ENCODE measurements at places on chromosomes 7 and 10.

DNA sequence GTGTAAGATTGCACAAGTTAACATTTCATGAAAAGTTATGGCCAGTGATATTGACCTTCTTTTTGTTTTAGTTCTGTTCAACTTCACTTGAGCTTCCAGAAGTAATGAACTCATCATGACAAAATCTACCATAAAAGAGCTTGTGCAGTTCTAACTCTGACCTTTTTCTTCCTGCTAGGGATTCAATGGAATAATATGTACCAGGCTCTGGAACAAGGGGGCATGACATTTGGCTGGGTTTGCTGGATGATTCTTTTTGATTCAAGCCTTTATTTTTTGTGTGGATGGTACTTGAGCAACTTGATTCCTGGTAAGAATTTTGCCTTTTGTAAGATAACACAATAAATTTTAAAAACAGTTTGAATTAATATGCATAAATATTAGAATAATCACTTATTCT lies 205.0 kb downstream of the ABCA13 start:
- DNase-seq = no peak

GRCh38 chr10:112333452-112333851 lies 40.5 kb upstream of the ACSL5 start:
- DNase-seq = no peak

- no peak for DNase-seq
Measured at GRCh38 chr7:50530766-50531165, 34.4 kb downstream of the DDC start.

DNA sequence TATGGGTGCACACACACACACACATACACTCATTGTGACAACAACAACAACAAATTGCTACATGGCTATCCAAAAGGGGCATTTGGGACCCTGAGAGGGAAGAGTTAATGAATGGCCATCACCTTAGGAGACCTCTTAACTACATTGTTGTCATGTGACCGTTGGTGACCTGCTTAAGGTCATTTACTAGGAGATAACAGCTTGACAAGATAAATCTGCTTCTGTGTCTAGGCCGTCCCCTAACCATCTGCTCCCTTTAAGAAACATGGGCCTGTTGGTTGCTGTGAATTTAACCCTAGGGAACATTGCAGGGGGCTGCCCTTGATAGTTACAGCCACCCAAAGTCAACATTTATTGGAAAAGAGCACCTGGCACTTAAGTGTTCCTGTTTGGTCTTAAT lies 29.7 kb downstream of the C1QL3 start:
- no peak for DNase-seq

- no peak for DNase-seq
Measured at GRCh38 chr10:27373566-27374160, 130.4 kb upstream of the RAB18 start.

DNA sequence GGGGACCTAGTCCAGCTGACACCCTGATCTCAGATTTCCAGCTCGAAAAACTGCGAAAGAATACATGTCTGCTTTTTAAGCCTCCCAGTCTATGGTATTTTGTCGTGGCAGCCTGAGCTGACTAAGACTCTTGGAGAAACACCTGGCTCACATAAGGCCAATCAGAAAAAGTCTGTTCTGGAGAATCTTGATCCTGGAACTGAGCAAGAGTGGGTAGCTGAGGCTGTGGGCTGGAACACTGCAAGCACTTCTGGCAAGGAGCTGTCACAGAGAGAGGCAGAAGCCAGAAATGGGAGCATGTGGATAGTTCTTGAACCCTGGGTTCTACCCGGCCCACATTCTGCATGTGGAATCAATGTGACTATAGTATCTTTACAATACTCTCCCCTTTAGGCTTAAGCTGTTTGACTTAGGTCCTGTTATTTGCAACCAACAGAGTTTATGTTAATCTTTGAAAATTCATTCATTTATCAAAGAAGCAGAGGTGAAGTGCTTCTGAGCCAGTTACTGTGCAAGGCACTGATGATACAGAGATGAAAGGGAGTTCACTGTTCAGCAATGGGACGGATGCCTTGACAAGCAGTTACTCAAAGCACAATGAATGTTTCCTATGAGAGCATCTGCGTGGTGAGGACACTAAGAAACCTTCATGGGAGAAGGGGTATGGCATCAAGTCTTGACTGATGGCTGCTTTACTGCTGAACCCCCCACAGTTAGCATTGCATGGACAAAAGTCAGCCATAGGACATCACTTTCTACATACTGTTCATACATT lies 4.4 kb upstream of the C10orf90 start:
- DNase-seq = no peak

DNA sequence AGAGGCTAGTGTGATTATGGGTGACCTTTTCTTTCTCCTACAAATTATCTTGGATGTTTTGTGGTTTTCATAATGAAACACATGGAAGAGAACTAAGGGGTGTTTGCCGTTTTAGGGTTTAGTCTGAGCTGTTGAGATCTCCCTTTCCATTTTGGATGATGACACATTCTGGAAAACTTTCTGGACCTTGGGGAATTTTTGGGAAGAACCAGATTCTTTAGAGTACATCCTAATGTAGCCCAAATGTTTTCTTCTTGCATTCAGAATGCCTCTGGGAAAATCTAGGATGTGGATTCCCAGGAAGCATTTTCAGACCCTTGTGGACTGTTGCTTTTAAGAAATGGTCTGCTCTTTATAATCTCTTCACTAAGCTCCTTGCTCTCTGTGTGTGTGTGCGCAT lies 165.7 kb downstream of the SORCS3 start:
- no peak for DNase-seq

GRCh38 chr7:144835155-144835611 lies 670 bp downstream of the TPK1 start:
- no peak for DNase-seq

GRCh38 chr10:83685458-83685857 lies 453.9 kb upstream of the GHITM start:
- DNase-seq = no peak

DNA sequence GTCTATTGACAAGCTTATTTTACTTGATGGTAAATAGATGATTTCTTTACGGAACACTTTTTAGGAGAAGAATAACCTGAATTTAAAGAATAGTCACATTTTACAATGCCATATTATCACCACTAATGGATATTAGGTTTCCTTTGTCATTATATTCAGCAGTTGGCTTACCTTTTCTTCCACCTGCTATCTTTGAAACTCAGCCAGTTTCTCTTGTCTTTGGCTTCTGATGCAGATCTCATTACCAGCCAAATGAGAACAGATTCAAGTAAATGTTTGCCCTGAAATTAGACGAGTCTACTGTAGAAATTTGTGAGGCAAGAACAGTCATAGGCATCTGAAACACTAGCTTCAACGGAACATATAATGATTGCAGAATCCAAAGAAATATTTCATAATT lies 85.5 kb upstream of the OIT3 start:
- DNase-seq = no peak

GRCh38 chr10:130805635-130806030 lies 505.9 kb downstream of the TCERG1L start:
- no peak for DNase-seq

- no peak for DNase-seq
Measured at GRCh38 chr7:115805458-115805857, 225.1 kb downstream of the TFEC start.

- no peak for DNase-seq
Measured at GRCh38 chr10:79023240-79024162, 45.3 kb upstream of the ZMIZ1 start.

- DNase-seq = no peak
Measured at GRCh38 chr7:112067632-112068540, 138.3 kb downstream of the DOCK4 start.
